ENCODE measurements at places on chromosomes 12 and 14. TPM values are rescaled to one million over a fixed set of nuclear protein-coding genes. Genes with fewer than 3 reads are reported as not detected.

DNA sequence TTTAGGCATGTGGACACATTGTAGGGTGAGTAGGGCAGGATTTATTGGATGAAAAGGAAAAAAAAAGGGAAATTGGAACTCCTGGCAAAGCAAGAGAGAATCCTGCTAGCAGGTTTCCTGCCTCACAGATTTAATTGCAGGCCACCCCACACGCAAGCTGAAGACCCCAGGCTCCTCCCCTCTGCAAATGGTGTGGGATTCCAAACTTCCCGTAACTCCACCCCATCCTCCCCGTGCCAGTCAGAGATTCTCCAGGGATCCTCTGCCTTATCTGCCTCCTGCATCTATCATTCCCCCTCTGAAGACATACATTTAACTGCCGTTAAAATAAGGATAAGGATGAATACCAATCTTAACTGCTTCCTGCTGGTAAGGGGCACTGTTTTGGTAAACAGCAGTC is 249.8 kb upstream of the GARIN2 start:
- no peak overlapping the region for H3K4me3 ChIP-seq
- H3K36me3 ChIP-seq = peaks cover 4% of the 10 kb centered on the region
- DNase-seq = no peak
- no peak overlapping the region for H3K27ac ChIP-seq
- H3K4me1 ChIP-seq = no peaks in the 10 kb centered on the region

DNA sequence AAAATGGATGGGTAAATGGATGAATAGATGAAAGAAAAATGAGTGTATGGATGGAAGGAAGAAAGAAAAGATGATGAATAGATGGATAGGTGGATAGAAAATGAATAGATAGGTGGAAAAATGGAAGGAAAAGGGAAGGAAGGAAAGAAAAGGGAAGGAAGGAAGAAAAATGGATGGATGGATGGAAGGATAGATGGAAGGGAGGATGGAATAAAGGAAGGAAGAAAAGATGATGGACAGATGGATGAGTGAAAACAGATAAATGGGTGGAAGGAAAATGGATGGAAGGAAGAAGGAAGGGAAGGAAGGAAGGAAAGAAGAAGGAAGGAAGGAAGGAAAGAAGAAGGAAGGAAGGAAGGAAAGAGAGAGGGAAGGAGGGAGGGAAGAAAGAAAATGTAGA is 107.4 kb downstream of the DICER1 start:
- no peaks in the 10 kb centered on the region for H3K36me3 ChIP-seq
- H3K4me1 ChIP-seq = no peaks in the 10 kb centered on the region
- H3K27ac ChIP-seq = no peak overlapping the region
- no peak for DNase-seq
- no peak overlapping the region for H3K4me3 ChIP-seq
- H3K27me3 ChIP-seq = no peaks in the 10 kb centered on the region

- no peak overlapping the region for H3K4me3 ChIP-seq
- no peaks in the 10 kb centered on the region for H3K27me3 ChIP-seq
- no peak for DNase-seq
- H3K36me3 ChIP-seq = no peaks in the 10 kb centered on the region
- H3K4me1 ChIP-seq = no peaks in the 10 kb centered on the region
- no peak overlapping the region for H3K27ac ChIP-seq
Observed at GRCh38 chr12:39372204-39372925, 70.6 kb downstream of the KIF21A start.

GRCh38 chr14:53952533-53952932 is 4.1 kb downstream of the BMP4 start:
- DNase-seq = no peak
- no peaks in the 10 kb centered on the region for H3K4me1 ChIP-seq
- no peaks in the 10 kb centered on the region for H3K36me3 ChIP-seq
- H3K4me3 ChIP-seq = no peak overlapping the region
- H3K27me3 ChIP-seq = no peaks in the 10 kb centered on the region

GRCh38 chr12:120220838-120221575 is 20.1 kb upstream of the RPLP0 start:
- no peak overlapping the region for H3K4me3 ChIP-seq
- no peak overlapping the region for H3K27ac ChIP-seq
- no peaks in the 10 kb centered on the region for H3K36me3 ChIP-seq
- H3K4me1 ChIP-seq = no peaks in the 10 kb centered on the region

GRCh38 chr14:102708494-102708893 is 68.8 kb upstream of the TRAF3 start:
- no peaks in the 10 kb centered on the region for H3K36me3 ChIP-seq
- no peak for DNase-seq
- no peaks in the 10 kb centered on the region for H3K27me3 ChIP-seq
- H3K27ac ChIP-seq = no peak overlapping the region
- H3K4me3 ChIP-seq = no peak overlapping the region

DNA sequence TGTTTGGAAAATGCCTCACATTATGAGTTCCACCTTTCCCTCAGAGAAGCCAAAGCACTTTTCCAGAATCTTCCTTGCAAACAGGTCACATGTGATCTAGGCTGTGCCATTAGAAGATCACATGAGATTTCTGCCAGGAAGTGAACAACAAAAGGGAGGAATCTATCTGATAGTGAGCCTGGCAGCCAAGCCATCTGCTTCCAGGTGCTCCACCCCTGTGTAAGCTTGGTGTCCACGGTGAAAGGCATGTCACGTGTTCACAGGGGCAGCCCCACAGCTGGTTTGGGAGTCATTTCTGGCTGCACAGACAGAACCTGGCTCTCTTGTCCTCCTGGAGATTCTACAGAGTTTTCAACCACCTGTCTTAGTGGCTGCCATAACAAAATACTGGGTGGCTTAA is 3.5 kb upstream of the KSR2 start:
- H3K4me3 ChIP-seq = no peak overlapping the region
- H3K27ac ChIP-seq = no peak overlapping the region
- no peak for DNase-seq
- H3K27me3 ChIP-seq = no peaks in the 10 kb centered on the region
- H3K36me3 ChIP-seq = no peaks in the 10 kb centered on the region

- no peak overlapping the region for H3K4me3 ChIP-seq
- no peaks in the 10 kb centered on the region for H3K36me3 ChIP-seq
- H3K4me1 ChIP-seq = no peaks in the 10 kb centered on the region
- H3K27me3 ChIP-seq = no peaks in the 10 kb centered on the region
- no peak for DNase-seq
Observed at GRCh38 chr12:102321305-102322082, 123.9 kb upstream of the PMCH start.

DNA sequence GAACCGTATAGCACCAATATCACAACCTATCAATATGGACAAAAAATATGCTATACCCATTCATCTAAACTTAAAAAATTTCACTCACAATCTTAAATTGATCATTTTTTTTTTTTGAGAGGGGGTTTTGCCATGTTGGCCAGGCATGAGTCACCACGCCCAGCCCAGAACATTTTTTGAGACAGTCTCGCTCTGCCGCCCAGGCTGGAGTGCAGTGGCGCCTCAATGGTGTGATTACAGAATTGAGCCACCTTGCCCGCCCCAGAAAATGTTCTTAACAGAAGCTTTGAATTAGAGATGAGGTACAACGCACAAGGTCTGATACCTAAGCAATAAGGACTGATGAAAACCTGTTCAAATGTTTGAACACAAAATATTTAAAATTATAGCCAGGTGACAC is 15.8 kb upstream of the ATP5F1B start:
- H3K27ac ChIP-seq = no peak overlapping the region
- no peaks in the 10 kb centered on the region for H3K4me1 ChIP-seq

GRCh38 chr12:53518381-53518780 is 11.1 kb upstream of the NPFF start:
- H3K36me3 ChIP-seq = peaks cover 19% of the 10 kb centered on the region
- H3K4me3 ChIP-seq = no peak overlapping the region
- H3K4me1 ChIP-seq = no peaks in the 10 kb centered on the region
- no peak for DNase-seq

DNA sequence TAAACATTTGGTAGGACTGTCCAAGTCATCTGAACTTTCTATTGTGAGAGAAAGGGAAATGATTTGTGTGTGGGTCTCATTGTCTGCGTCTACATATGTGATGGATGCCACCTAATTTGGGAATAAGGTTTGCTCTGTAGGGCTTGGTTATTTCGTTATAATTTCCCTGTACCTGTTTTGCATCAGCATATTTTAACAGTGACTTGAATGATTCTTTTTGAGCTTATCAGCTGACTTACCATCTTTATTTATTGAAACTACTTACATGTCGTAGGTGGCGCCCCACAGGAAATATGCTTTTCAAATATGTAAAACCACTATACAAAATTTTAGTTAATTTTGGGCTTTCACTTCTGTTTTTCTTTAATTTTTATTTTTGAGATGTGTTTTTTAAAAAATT is 56.5 kb upstream of the BCAT1 start:
- H3K4me3 ChIP-seq = no peak overlapping the region
- no peak for DNase-seq
- no peak overlapping the region for H3K27ac ChIP-seq
- H3K27me3 ChIP-seq = no peaks in the 10 kb centered on the region
- no peaks in the 10 kb centered on the region for H3K4me1 ChIP-seq

- no peak for DNase-seq
- H3K36me3 ChIP-seq = no peaks in the 10 kb centered on the region
- no peak overlapping the region for H3K4me3 ChIP-seq
- H3K27ac ChIP-seq = no peak overlapping the region
- no peaks in the 10 kb centered on the region for H3K27me3 ChIP-seq
Observed at GRCh38 chr12:51222461-51222860, 4.6 kb upstream of the POU6F1 start.

DNA sequence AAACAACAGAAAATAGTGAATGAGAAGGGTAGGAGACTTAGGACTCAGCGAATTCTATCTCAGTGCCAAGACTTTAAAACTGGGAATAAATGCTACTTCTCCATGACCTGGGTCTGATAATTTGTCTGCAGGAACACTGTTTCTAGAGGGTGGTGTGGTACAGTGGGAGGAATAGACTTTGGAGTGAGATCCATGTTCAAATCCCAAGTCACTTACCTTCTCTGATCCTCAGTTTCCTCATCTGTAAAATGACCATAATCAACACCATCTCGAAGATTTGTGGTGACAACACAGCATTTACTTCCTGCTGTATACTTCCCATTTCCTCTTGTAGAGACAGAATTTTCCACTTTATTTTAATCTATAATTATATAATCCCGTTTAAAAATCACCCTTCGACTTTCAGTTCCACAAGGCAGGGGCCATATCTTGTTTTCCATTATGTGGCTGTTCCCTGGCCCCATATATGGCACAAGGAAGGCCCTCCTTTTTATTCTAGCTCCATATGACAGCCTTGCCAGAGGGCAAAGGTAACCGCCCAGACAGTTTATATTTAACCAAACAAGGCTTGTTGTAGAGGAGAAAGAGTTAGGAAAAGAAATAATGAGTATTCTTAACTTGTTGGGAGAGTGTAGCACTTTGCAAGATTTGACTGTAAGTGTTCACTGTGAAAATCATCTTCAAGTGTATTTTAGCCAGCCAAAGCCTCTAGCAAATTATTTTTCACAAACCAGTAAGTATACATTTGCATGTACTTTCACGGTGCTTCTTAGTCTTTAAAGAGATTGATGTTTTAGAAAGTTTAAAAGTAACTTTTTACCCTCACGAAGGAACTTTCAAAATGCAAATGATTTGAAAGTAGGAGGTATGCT is 243.1 kb downstream of the AKAP6 start:
- no peaks in the 10 kb centered on the region for H3K36me3 ChIP-seq
- H3K4me1 ChIP-seq = no peaks in the 10 kb centered on the region
- no peak overlapping the region for H3K4me3 ChIP-seq

- no peaks in the 10 kb centered on the region for H3K27me3 ChIP-seq
- H3K36me3 ChIP-seq = no peaks in the 10 kb centered on the region
- H3K4me1 ChIP-seq = no peaks in the 10 kb centered on the region
- no peak overlapping the region for H3K4me3 ChIP-seq
- peak; percentile 86 for DNase-seq
- H3K27ac ChIP-seq = no peak overlapping the region
Observed at GRCh38 chr12:49347311-49348193, 864 bp downstream of the DNAJC22 start.

GRCh38 chr12:59911516-59911915 is 315.7 kb downstream of the SLC16A7 start:
- no peak overlapping the region for H3K4me3 ChIP-seq
- DNase-seq = no peak
- H3K27me3 ChIP-seq = peaks cover 2% of the 10 kb centered on the region

DNA sequence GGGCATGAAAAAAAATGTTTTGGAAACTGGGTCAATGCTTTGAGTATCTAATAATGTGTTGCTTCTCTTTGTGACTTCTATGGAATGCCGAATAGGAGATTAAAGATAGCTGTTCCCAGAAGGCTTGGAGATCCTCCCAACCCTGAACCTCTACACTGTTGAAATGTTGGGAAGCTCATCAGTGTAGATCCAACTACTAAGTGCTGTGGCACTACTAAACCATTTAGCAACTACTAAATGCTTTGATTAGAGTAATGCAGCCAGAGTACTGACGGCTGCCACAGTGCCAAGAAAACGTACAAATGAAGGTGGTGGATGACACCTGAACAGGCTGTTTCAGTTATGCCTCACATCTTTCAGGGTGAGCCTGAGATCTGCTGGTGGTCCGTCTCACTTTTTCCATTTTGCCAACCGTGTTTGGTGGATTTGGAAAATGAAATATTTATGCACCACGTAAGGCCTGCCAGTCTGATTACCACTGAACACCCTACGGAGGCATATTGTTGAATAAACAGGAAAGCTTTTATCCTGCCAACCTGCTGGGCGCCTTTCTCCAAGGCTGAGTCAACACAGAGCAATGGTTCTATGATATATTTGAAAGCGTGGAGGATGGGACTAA is 938.0 kb upstream of the FLRT2 start:
- H3K4me1 ChIP-seq = no peaks in the 10 kb centered on the region
- DNase-seq = no peak
- H3K36me3 ChIP-seq = no peaks in the 10 kb centered on the region
- H3K27me3 ChIP-seq = no peaks in the 10 kb centered on the region

- no peak for DNase-seq
- H3K36me3 ChIP-seq = no peaks in the 10 kb centered on the region
- no peaks in the 10 kb centered on the region for H3K27me3 ChIP-seq
- peaks cover under 1% of the 10 kb centered on the region for H3K4me1 ChIP-seq
- no peak overlapping the region for H3K27ac ChIP-seq
Observed at GRCh38 chr12:5442251-5443006, 10.5 kb downstream of the NTF3 start.

GRCh38 chr14:73762375-73762822 is 48.2 kb upstream of the PNMA1 start:
- no peaks in the 10 kb centered on the region for H3K4me1 ChIP-seq
- no peak for DNase-seq
- no peaks in the 10 kb centered on the region for H3K36me3 ChIP-seq

GRCh38 chr12:76242813-76243550 is 105.2 kb downstream of the BBS10 start:
- no peak for DNase-seq
- no peak overlapping the region for H3K4me3 ChIP-seq
- H3K4me1 ChIP-seq = no peaks in the 10 kb centered on the region
- H3K27ac ChIP-seq = no peak overlapping the region

SDR9C7 gene
- total RNA-seq = not detected

GARIN6 gene
- not detected for total RNA-seq

KRT74 gene
- total RNA-seq = not detected

HOXC13 gene
- not detected for total RNA-seq

WNT1 gene
- total RNA-seq = not detected

IGF1 gene
- total RNA-seq = 193 TPM

AGAP2 gene
- total RNA-seq = 2.6 TPM

CGRRF1 gene
- total RNA-seq = 18.7 TPM

LPAR5 gene
- total RNA-seq = 3.7 TPM

AMN gene
- 0.16 TPM for total RNA-seq

SMIM41 gene
- 0.84 TPM for total RNA-seq

Measured in aorta (tissue), 5 donors.